ENCODE measurements at places on chromosomes 1 and 21. TPM values are rescaled to one million over a fixed set of nuclear protein-coding genes. Genes with fewer than 3 reads are reported as not detected.

DNA sequence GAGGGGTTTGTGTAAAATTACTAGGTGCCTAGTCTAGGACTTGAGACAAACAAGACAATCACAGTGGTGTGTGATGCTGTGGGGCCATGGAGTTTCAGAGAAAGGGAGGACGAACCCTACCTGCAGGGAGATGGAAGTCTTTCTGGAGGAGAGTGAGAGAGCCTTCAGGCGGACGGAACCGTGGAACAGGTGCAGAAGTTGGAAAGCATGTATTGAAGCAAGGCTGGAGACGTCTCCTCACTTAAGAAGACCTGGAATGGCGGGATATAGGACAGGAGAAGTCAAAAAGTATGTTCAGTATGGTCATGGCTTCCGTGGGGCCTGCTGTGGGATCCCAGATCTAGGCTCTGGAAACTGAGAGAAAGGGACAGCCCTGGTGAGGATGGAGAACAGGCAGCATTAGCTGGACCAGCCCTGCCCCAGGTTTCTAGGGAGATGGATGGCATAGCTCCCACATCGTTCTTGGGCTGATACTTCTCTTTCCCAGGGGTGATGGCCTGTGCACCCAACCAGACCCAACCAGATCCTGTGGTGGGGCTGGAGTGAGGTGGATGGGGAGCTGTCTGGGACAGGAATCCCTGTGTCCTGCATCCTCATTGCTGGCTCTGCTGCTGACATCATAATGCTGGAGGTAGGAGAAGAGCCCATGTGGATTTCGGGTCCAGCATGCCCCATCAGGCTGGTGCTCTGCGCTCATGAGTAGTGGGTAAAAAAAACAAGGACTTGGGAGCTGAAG, 15.0 kb upstream of the LRP8 start:
- H3K27ac ChIP-seq: no peak overlapping the region
- no peak for DNase-seq
- H3K36me3 ChIP-seq: no peaks in the 10 kb centered on the region
- H3K27me3 ChIP-seq: peaks cover 4% of the 10 kb centered on the region

DNA sequence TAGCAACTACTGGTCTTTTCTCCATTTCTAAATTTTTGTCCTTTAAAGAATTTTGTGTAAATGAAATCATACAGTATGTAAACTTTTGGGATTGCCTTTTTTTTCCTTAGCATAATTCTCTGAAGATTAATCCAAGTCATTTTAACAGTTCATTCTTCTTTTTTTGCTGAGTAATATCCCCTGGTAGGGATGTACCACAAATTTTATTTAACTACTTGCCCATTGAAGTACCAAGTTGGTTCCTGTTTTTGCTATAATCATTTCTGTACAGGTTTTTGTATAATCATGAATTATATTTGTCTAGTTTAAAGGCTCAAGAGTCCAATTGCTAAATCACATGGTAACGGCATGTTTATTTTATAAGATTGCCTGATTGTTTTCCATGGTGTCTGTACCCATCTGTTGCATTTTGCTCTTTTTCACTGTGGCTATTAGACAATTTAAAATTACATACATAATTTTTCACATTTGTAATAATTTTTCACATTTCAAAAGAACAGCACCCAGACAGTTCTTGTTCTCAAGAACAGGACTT, 891.1 kb downstream of the USP25 start:
- no peak overlapping the region for H3K4me3 ChIP-seq
- H3K36me3 ChIP-seq: no peaks in the 10 kb centered on the region
- H3K27me3 ChIP-seq: no peaks in the 10 kb centered on the region

Gene NFASC
- total RNA-seq: 0.63 TPM

Gene RPE65
- total RNA-seq: 0.95 TPM

Gene C4BPA
- not detected for total RNA-seq

Gene SLC25A34
- total RNA-seq: 6.9 TPM

Gene MTARC2
- 36.4 TPM for total RNA-seq
